ENCODE measurements at places on chromosomes 12 and 14.

DNA sequence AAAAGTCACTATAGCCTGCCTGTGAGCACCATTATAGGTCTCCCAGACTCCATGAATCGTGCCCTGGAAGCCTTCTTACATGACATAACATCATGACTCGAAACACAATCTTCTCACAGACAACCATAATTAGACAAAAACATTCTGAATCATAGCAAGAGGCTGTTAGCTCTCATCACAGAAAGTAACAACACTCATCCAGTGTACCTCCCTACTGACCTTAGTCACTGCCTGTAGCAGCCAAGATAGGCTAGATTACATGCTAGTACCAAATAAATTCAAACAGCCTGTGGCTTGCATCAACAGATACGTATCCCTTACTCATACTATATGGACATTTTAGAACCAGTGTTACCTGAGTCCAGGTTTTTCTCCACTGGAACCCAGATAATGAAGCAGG is 663.8 kb upstream of the FOXG1 start:
- no peak for DNase-seq

DNA sequence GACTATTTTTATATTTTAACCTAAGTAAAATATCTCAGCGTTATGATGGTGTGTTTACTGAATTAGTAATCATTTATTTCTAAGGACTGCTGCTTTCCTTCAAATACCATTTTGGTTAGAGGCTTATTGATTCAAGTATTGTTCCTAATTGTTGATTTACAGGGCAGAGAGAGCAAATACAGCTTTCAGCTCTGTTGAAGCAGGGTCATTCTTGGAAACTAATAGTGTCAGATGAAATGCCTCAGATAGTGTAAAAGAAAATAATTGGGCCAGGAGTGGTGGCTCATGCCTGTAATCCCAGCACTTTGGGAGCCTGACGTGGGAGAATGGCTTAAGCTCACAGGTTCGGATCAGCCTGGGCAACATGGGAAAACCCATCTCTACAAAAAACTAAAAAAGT is 249.3 kb downstream of the FUT8 start:
- DNase-seq: no peak

- no peak for DNase-seq
Measured at GRCh38 chr14:34062353-34062973, 111.6 kb upstream of the EGLN3 start.

GRCh38 chr12:32702473-32702872 is 23.4 kb downstream of the DNM1L start:
- no peak for DNase-seq

DNA sequence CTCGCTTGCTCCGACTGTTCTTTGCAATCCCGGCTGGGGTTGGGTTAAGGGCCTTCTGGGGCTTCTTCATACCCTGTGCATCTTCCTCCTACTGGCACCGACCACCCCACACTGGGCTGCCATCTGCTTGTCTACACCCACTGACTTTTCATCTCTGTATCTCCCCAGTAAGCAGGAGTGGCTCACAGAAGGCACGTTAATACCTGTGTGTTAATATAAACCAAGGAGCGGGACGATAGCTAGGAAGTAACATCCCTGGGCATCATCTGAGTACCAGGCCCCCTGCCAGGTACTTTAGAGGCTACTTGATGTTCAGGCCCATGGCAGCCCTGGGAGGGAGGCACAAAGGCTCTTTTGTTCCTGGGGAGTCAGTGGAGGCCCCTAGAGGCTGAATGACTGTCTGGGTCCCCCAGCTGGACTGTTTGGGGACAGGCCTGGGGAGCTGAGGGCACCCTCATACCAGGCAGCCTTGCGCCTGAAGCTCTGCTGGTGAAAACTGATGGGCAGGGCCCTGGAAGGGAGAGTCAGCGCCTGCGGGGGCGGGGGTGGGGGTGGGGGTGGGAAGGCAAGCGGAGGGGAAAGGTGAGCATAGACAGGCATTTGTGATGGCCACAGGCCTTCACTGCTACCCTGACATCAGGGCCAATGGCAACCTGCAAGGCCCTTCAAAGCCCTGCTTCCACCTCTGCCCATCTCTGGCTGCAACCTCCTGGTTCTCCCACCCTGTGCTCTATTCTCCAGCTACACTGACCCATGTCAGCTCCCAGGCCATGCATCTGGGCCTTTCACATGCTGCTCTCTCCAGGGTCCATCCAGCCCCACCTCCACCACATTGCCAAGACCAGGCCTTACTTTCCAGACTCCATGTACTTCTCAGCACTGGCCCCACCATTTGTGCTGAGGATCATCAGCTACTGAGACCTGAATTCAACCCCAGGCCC is 34.2 kb upstream of the DEGS2 start:
- DNase-seq: no peak

DNA sequence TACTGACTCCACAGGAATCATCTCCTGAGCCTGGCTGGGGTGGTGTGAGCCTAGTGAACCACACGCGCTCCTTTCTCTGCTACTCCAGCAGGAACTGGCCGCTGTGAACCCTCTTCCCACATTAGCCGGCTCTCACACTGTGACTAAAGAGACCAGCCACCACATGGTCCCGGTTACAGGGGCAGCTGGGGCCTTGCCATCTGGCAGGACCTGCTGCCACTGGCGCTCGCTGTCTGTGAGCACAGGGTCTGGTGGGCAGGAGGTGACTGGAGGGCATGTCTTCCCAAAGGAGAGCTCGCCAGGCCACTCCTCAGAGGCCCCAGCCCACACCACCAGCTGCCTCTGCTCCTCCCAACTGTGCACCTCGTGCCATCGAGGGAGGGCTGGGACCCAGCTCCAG is 99.3 kb downstream of the SINHCAF start:
- no peak for DNase-seq

DNA sequence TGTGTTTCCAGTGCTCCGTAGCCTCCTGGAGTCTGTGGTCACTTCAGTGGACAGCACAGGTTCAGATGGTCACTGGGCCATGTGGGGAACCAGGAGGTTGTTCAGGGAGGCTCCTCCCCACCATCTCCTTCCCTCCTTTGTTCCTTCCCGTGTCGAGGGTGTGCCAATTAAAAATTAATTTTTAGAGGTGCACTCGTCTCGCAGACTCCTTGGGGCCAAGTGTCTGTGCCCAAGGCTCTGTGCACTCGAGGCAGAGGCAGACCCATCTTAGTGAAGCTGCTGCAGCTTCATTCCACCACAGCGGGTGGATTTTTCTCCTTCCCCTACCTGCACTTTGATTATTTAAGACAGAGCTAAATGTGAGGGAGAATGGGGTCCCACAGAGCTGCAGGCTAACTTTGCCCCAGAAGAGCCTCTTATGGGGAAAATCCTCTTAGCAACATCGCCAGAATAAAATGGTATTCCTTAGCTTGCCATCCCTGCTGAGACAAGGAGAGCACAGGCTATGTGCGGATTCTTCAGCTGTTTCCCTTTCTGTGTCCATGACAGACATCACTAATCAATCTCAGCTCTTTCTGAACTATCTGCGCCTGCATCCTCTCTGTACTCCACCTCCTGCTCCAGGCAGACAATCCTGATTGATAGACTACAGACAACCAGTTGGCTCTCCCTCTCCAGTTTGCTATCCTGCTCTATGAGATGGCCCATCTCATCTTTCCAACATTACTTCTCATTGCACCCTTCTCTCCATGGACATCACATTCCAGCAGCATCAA is 159.5 kb downstream of the VRK1 start:
- DNase-seq: no peak

DNA sequence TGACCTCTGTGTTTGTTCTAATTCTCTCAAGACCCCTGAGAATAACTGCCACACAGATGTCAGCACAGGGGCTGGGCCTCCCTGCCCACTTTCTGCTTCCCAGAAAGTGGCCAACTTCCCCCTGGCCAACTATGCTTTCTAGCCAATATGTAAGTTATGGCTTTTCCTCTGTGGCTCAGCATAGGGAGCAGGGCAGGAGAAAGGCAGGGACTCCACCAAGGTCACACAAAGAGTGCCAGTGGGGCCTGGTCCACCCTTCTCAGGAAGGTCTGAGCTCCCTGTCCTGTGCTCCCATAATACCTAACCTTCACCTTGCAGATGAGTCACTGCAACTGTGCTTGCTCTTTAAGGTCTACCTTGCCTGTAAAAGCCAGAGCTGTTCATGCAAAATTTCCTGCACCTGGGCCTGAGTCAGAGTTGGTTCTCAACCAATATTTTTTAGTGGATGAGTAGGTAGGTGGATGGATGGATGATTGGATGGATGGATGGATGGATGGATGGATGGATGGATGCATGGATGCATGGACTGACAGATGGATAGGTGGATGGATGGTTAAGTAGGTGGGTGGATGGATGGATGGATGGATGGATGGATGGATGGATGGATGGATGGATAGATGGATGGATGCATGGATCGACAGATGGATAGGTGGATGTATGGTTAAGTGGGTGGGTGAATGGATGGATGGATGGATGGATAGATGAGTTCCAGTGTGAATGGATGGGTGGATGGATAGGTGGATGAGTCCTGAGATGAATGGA is 64.2 kb downstream of the DIO3 start:
- DNase-seq: no peak

- no peak for DNase-seq
Measured at GRCh38 chr12:94126067-94126466, 22.3 kb upstream of the PLXNC1 start.

DNA sequence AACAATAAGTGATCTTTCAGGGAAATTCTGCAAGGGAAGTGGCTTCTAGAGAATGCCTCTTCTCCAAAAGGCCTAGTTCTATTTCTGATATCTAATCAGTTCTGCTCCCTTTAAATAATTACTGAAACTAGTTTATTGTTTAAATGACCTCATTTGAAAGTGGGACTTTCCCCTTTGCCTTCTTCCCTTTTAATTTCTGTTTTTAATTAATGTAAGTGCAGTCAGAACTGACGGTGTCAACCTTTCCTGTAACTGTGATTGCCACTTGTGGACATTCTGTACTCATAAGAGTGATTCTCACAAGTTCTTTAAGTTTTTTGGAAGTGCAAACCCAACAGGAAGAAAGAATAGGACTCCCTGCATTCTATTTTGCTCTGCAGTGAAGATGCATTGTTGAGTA is 265.3 kb upstream of the PLEKHG7 start:
- no peak for DNase-seq

DNA sequence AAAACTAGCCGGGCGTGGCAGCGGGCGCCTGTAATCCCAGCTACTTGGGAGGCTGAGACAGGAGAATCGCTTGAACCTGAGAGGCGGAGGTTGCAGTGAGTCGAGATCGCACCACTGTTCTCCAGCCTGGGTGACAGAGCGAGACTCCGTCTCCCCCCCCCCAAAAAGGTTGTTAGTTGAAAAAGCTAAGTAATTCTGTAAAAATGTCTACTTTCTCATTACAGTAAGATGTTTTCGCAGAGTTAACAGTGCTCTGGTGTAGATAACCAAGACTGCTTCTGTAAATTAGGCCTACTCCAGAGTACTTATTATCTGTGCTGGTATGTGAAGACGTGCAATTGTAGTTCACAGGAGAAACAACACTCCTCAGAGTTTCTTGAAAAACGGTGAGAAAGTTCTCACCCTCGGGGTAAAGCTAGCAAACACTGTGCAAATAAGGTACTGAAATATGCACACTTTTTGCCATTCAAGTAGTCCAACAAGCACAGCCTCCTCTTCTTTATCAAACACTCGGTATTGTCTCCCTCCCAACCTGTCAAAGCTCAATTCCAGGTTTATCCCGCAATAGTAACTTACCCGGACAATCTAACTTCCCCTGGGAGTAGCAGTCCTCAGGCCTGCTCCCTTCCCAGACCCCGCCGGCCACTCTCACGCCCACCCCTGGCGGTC is 974 bp downstream of the BTBD7 start:
- no peak for DNase-seq

DNA sequence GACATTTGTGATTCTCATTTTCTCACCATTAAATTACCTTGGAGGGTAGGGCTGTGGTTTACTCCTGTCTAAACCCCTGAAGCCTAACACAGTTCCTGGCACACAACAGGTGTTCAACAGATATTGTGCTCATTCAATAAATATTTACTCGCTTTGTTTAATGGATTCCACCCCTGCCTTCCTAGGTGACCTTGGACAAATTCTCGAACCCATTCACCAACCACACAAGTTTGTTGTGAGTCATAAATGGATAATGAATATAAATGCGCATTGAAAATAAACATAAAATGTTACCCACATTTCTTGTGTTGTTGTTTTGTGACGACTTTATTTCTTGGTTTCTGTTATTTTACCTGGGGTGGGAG is 362 bp upstream of the TSFM start:
- DNase-seq: no peak

DNA sequence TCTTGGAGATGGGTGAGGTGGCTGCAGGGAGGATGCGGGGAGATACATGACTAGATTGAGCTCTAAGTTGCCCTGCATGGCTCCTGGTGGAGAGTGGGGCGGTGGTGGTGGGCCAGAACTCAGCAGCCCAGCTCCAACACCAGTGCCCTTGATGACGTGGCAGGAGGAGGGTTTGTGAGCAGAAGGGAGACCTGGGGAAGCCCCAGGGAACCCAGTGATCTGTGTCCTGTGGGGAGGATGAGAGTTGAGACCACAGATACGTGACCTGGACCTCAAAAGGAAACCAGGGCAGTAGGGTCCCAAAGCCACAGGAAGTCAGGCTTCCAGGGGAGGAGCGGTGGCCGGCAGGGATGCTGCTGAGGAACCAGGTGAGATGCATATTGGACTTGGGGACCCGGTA is 989.1 kb upstream of the TMEM132C start:
- DNase-seq: no peak

DNA sequence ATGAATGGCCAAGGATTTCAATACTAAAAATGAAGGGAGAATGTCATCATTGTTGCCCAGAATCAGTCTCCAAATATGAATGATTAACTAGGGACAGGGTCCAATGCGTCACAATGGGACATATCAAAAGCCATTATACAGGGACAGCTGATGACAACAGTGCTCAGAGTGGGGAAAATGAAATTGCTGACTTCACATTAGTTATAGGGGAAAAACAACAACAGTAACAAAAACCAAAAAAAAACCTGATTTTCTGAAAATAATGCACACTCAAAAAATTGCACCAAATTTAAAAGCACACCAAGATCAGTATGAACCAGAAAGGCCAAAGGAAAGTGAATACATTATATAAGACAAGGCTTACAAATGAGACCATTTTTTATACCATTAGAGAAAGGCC is 353.2 kb upstream of the SOX5 start:
- DNase-seq: no peak

- no peak for DNase-seq
Measured at GRCh38 chr12:127083008-127083949, 1183.7 kb upstream of the TMEM132C start.

- DNase-seq: no peak
Measured at GRCh38 chr14:87005280-87005679, 987.7 kb downstream of the GALC start.

DNA sequence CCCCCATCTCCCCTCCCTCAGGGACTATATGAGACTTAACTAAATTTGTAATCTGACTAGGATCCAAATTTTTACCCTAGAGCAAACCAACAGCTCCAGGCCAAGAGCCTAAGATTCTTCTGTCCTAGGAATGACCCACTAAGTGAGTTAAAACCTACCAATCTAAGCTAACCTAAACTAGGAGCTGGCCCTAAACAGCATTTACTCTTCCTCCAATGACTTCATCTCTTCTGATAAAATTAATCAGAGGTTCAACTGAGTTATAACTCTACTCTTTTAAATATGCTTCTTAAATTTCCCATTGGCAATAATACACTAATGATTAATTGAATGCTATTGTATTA is 39.9 kb upstream of the TMPO start:
- DNase-seq: no peak

- DNase-seq: no peak
Measured at GRCh38 chr12:45828402-45828801, 98.9 kb downstream of the ARID2 start.

- no peak for DNase-seq
Measured at GRCh38 chr12:111443586-111443985, 37.9 kb downstream of the SH2B3 start.

All from H9 (cell line).